Activated naive CD8-positive, alpha-beta T cell treated with anti-CD3 and anti-CD28 coated beads, Interleukin-2, amount 50 U/mL, for 24 hours (primary cell): ENCODE measurements at places on chromosomes 12 and 14.

DNA sequence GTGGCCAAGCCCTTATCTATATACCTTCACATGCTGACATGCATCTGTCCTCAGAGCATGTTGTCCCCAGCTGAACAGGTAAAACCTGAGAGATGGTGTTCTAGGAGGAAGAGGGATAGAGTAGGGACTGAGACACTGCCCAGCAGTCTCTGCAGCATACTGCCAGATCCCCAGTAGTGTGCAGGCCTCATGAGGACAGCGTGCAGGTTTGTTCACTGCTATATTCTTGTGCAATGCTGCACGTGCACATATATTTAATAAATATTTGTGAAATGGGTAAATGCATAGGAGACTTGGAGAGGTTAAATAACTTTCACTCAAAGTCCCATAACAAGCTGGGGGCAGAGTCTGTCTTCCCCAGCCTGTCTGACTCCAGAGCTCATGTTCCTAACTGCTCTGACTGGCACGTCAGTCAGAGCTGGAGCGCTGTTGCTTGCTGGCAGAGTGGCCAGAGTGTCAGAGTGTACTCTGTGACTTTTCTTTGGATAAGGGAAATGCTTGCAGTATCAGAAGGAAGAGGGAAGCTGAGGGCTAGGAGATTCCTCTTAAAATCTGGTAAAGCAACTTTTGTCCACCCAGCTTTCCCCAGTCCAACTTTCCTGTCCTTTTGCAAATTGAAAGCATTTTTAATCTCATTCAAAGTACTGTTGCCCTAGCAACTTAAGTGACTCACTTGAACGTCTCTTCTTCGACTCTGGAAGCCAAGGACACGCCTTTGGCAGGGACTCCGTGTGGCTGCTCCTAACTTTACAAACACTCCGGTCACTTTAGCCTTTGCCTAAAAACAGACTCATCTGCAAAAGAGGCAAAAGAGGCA, 14.9 kb upstream of the POLR3B start:
- DNase-seq, result no peak

GRCh38 chr12:27732281-27732680, 21.6 kb downstream of the MRPS35 start:
- no peak for DNase-seq

DNA sequence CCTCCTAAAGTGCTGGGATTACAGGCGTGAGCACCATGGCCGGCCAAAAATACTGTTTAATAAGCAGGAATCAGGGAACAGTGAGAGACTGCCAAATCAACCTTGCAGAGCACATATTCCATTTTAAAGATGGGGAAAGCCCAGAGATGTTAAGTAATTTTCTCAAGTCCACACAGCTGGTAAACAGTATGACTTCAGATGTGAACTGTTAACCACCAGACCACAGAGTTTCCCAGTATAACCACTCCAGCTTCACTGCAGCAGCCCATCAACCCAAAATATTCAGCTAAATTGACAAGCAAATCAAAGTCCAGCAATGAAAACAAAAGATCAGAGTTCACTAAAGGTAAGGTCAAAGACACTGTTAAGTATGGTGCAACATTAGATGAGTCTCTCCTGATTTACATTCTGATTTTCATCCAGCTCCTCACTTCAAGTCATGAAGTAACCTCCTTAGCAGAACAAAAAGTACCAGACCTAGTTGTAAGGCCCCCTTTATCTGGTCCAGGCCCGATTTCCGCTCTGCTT, 82.1 kb downstream of the TRAFD1 start:
- no peak for DNase-seq

DNA sequence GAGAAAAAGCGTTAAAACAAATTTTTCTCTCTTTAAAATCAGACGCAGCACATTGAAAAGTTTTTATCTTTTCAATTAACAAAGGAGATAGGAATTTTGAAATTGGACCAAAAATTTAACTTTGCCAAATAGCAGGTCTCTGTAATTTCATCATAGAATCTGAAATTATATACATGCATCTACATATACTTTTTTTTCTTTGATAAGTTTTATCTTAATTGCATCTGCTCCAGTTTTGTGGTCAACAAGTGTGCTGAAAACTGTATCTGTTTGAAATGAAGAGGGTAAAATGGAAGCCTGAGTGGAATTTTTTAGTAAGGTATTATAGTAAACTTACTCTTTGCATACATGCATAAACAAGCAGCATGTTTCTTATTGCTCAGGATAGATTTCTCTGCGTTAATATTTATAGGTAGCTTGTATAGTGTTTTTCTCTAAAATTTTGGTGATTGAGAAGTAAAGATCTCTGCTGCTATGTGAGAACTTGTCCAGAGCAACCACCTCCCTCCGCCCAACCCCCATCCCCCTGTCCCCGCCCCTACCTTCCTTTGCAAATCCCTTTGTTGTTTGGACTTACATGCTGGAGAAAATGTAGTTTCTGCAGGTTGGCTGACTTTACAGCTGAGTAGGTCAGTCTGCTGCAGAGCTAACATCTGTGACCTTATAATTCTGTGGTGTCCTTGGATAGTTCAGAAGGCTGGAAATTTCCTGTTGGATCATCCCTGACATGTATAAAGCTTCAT, 64.6 kb downstream of the VRK1 start:
- no peak for DNase-seq

GRCh38 chr14:22664261-22664660, 20.1 kb upstream of the OR6J1 start:
- DNase-seq, result no peak

- DNase-seq, result no peak
These were observed 886 bp downstream of the SIX1 start for GRCh38 chr14:60648249-60648933.

GRCh38 chr14:42980419-42980818, 1373.7 kb downstream of the LRFN5 start:
- DNase-seq, result no peak

DNA sequence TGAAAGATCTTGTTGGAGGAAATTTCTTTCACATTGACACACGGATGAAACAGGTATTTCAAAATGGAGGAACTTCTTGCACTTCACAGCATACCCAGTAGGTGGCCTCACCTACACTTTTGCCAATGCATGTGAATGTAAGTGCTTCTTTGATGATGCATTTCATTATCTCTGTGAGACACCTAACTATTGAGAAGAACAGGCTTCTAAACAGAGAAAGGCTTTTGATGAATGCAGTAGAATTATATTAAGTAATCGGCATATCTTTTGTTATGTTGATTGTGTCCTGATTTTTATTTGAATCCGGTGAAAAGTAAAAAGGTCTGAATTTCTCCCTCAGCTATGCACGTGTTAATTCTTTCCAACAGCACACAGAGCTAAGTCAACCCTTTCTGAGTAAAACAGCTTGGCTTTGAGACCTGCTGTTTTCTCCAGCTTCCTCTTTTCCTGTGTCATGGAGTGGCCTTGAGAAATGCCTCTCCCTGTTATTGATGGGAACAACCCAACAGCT, 399.0 kb downstream of the NAV3 start:
- peak; percentile 18 for DNase-seq

DNA sequence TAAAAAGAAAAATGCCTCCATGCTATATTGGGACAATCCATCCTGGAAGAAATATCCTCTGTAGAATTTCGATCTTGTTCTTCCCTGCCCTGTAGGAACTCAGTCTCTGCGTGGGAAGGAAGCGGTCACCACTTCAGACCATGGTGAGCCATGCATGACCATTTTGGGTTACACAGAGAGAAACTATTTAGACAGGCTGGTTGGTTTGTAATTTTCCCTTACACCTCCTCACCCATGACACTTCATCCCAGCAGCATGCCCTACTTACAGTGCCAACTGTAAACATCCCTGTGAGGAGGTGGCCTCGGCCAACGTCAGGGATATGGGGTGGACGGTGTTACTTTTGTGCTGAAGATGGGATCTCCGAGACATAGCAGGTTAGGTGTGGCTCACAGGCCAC, 121.4 kb downstream of the SMOC1 start:
- DNase-seq, result no peak

- DNase-seq, result no peak
These were observed 202.6 kb upstream of the ALG10B start for GRCh38 chr12:38113991-38114390.

GRCh38 chr12:72272091-72272661, at the start of gene TRHDE:
TRHDE (plus strand) TSS chr12:72272370; CDS start chr12:72272644, 274 bp downstream.
- no peak for DNase-seq

GRCh38 chr12:110619534-110619953, 5.6 kb downstream of the TCTN1 start:
- DNase-seq, result peak; percentile 42

DNA sequence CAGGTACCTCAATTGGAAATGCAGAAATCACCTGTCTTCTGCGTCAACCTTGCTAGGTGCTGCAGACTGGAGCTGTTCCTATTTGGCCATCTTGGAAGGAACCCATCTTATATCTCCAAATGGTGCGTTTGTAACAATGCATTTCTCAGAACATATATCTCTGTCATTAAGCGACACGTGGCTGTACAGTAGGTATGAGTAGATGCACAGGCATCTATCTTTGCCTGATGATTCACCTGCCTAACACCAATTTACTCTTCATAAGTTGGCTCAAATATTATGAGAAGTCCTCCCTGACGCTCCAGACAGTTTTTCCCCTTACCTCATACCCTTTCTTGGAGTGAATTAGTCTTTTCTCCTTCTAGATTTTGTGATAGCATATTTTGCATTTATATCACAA, 44.2 kb downstream of the GPR137C start:
- DNase-seq, result no peak

DNA sequence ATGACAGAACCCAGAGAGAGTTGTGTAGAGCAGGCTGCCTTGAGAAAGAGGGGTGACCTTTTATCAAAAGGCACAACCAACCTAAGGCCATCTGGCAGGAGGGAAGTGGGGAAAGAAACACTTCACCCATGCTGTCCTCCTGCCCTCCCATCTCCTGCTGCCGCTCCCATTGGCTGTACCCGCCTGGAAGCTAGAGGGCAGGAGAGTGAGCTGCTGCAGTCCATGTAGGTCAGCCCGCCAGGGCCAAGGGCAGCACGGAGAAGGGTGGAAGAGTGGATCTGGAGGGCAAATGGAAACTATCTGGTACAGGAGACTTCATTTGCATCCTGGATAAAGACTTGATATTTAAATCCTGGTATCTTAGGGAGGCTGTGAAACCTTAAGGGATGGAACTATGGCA, 11.5 kb upstream of the CABP1 start:
- DNase-seq, result no peak

- DNase-seq, result no peak
These were observed 222.2 kb upstream of the RGS6 start for GRCh38 chr14:71709987-71710386.

GRCh38 chr14:85479771-85480170, 50.2 kb upstream of the FLRT2 start:
- DNase-seq, result no peak

GRCh38 chr12:75553398-75553797, 42.0 kb upstream of the KRR1 start:
- DNase-seq, result no peak

DNA sequence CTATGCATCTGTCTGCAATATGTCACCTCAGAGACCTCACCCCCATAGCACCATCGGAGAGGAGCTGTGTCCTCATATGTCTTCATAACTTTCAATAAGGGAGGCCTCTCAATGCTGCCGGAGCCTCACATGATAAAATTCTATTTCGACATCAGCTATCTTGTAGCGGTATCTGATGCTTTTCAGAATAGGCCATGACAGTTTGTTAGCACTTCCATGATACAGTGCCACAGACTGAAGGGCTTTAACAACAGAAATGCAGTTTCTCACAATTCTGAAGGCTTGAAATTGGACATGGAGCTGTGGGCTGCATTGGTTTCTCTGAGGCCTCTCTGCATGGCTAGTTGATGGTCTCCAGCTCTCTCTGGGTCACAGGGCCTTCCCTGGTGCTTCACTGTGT, 125.0 kb upstream of the PZP start:
- DNase-seq, result no peak

DNA sequence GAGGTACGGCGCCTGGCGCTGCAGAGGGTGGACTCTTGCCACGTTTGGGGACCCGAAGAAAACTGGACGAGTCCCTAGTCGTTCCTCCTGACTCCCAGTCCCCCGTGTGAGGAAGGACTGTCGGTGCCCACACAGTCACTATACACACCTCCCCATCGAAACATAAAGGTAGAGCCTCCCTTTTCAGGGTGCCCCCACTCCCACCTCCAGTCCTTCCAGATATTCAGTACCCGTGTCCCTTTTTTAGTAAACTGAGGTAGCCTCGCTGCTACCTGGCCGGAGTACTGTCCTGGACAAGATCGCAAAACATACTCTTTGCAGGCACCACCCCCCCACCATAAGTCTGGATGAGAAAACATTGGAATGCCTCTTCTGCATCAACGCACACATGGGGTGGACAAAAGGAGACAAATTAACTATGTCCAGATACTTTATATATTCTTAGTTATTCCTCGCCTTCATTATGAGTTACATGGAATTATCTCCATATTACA, 610 bp upstream of the KMT2D start:
- no peak for DNase-seq

DNA sequence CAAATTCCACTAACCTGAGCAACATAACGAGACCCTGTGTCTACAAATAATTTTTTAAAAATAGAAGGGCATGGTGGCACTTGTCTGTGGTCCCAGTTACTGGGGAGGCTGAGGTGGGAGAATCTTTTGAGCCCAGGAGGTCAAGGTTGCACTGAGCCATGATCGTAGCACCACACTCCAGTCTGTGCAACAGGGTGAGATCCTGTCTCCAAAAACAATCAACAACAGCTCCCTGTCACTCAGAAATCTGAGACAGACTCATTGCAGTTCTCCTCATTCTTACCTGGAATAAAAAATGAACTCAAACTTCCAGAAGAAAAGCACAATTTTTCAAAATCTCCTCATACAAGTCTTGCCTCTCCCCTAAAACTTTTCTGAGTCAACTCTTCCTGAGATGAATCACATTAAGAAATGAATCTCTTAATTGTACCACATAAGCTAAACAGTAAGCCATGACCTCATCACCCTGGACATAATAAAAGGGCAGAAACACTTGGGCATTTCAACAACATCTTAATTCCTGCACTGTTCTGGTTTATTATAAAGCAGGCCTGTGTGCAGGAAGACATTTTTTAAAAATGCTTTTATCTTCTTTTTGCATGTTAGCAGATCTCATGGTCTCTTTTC, 214.3 kb upstream of the CDKN3 start:
- no peak for DNase-seq

- DNase-seq, result no peak
These were observed 17.6 kb upstream of the EID3 start for GRCh38 chr12:104285740-104286515.

- no peak for DNase-seq
These were observed 5.9 kb downstream of the ARL6IP4 start for GRCh38 chr12:122986258-122986871.

GRCh38 chr12:88132392-88132791, 9.5 kb downstream of the CEP290 start:
- no peak for DNase-seq

DNA sequence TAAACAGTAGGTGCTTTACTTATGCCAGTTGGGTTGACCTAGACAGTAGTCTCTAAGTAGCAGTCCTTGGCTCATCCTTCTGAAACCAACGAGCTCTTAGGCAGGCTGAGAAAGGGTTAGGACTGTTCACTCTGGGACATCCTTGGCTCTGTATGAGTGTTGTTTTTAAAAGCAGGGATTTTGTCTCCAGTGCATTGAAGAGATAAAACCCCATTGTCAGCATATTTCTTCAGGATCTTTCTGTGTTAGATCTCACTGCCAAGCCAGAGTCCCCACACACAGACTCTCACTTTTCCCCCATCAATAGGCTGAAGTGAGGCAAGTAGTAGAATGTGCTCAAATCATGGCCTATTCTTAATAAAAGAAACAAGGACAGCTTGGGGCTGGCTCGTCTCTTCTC, 123.4 kb upstream of the HIF1A start:
- DNase-seq, result no peak
